ENCODE measurements at places on chromosomes 12 and 14. TPM values are rescaled to one million over a fixed set of nuclear protein-coding genes. Genes with fewer than 3 reads are reported as not detected.

DNA sequence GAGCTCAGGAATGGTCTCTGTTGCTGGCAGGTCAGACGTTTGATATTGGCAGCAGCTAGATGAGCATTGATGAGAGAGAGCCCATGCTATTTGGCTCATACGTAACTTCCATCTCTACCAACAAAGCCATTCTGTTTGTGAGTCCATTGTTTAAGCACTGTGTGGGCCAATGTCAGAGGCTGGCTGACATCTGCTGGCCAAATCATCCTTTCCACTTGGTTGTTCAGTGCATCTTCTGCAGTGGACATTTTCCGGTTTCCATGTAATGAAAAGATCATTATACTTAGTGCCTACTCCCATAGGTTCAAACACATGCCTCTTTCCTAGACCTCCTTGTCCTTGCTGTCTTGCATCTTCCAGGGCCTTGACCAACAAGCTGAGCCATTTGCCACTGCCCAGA lies 59.2 kb downstream of the IFT81 start:
- DNase-seq: no peak

The MMP19 gene
- total RNA-seq: 44.6 TPM

GRCh38 chr12:53101931-53102781 lies 1.1 kb upstream of the SOAT2 start:
- no peak for DNase-seq

GRCh38 chr12:1812650-1813302 lies 7.6 kb upstream of the LRTM2 start:
- no peak for DNase-seq

DNA sequence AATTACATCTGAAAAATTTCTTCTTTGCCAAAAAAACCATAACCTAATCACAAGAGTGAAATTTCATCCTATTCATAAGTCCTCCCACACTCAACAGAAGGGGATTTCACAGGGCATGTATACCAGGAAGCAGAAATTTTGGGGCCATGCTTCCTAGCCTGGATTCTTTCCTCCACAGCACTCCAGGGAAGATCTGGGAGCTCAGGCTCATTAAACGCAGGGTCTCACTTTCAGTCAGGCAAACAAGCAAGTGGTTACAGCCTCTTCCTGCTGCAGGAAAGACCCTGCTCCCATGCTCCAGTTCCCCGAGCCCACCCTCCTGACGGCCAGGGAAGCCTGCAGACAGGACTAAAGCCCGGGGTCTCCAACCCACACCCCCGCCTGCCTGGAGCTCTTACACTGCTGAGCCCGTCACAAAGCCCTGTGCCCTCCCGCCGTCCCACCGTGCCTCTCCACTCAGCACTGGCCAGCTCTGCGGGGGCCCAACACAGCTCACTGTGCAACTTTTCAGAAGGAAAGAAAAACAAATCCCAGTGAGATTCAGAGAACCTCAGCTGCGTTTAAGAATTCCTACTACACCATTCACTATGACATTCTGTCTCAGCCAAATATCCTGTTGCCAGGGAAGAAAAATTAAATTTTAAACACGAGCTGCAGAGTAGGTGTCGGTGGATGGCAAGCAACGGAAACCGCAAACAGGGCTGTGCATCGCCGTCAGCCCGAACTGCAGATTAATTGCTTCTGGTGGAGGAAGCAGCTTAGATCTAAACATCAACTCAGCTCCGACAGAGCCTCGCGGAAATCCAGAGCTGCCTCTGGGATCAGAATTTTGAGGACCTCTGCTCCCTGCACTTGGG lies 106.7 kb upstream of the SFSWAP start:
- DNase-seq: no peak

DNA sequence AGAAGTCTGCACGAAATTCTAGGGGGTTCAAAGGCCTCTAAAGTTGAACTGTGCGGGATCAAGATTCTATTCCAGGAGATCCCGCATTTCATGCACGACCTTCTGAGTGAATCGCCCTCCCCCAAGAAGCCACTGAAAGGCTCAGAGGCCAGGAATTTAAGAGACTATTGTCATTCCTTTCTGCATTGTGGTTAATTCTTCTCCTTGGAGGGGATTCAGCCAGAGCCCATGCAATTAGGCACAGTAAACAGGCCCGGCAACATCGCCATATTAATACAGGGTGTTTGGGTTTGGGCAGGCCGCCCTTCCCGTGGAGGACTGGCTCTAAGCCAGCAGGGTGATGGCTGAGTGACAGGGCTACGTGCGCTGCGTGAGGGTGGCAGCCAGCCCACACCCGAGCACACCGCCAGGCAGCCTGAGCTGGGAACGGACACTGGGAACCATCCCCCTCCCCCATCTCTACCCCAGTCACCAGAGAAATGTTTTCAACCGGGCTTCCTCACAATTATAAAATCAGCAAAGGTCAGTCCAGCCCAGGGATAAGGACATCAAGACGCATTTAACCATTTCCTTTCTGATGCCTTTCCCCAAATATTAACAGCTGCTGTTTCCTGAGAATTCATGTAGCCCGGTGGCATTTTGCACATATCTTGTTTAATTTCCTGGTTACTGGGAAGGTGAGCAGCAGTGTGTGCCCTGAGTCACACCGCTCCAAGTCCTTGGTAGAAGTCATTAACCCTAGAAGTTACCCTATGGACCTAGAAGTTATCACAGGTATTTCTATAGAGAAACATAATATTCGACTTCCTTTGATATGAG lies 12.5 kb downstream of the EGLN3 start:
- no peak for DNase-seq

- no peak for DNase-seq
Observed at GRCh38 chr14:96195441-96196081, 9.1 kb upstream of the BDKRB2 start.

GRCh38 chr12:32149489-32149888 lies 42.8 kb downstream of the BICD1 start:
- no peak for DNase-seq

The FGF6 gene
- total RNA-seq: not detected

DNA sequence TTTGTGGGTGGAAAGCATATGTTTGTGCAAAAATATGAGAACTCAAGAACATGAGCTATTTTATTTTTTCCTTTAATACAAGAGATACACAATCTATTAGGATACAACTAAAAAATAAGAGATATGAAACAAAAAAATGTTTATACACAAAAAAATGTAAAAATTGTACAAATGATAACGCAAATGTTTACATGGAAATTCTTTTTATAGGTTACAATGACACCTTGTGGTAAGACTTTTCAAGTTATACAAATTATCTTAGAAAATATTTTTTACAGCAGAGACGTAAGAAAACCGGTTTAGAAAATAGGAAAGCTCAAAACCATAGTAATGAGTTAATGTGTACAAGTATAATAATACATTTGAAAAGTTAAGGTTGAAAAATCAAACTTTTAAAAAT lies 25.5 kb downstream of the CEP83 start:
- no peak for DNase-seq

The TMEM229B gene
- 36.7 TPM for total RNA-seq

DNA sequence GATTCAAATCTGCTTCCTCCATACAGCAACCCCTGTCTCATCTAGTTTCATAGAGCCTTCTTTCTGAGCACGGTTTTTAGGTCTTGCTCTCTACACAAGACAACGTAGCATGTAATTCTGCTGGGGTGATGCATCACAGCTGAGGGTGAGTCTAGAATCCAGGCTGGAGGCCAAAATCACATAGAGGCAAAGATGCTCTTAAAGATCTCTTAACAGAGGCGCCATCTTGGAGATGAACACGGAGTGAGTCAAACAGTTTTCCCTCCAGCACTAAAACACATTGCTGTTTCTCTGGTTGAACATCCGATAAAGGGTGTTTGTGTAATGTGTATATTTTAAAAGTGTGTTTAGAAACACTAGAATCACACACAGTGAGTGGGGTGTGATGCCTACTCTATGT lies 78.9 kb downstream of the NOS1 start:
- DNase-seq: no peak

GRCh38 chr12:106499628-106500027 lies 83.2 kb upstream of the RFX4 start:
- no peak for DNase-seq

The BAZ2A gene
- 173 TPM for total RNA-seq

The TSPAN11 gene
- total RNA-seq: 1.3 TPM

DNA sequence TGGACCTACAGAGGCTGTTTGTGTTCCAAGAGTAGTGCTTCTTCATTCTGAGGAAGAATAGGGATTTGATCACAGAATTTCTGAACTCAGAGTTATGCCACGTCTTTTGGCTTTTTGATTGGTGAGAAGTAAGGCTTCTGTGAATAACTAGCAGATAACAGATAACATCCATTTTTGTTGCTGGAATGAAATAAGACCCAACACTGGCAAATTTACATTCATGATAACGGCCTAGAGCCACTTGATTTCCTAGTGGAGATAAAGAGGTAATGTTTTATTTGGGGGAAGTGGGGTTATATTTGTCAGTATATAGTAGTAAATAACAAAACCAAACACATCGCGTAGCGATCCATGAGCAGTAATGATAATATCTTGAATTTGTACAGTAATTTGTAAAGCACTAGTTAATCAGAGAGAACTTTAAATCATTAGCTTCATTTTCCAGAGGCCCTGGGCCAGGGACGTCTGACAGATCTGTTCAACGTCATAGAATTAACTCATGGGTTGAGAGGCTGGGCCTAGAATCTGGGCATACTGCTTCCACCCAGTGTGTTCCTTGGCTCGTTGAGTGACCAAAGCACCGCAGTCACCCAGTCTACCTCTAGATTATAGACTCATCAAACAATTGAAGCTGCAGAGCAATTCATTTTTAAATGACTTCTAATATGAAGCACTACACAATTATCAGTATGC lies 79.6 kb downstream of the HMGA2 start:
- no peak for DNase-seq

DNA sequence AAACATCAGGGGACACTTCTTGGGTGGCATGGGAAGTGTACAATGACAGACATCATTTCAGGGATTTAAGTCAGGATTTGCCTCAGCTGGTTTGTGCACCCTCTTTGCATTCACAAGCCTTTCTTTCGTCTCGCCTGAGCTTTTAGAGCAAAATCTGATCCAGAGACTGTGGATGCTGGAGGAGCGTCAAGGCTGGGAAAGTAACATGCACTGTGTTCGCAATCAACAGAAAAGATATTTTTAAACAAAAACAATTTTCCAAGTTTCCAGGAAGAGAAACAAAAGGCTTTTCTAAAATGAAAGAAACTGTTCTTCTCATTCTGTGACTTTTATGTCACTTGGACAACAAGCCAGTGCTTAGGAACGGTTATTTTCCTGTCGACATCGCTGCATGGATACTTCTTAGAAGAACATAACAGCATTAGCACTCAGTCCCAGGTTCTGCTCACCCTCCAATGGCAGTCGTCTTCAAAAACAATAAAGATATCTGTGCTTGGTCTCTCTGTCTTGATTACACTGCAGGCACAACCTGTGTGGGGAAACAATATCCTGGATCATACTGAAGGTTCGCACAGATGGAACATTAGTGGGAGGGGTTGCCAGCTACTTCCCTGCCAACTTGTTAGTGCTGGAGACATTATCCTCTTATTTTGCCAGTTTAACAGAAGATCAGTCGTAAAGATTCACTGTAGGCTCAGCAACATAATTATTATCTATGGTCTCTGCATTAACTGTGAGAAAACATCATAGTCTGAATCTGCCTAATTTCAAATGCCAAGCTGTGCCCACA lies 403.3 kb upstream of the ATP2B1 start:
- DNase-seq: no peak

- no peak for DNase-seq
Observed at GRCh38 chr12:98828802-98829600, 183.9 kb downstream of the APAF1 start.

The FMNL3 gene
- 2.1 TPM for total RNA-seq

GRCh38 chr14:65789363-65789762 lies 376.8 kb downstream of the FUT8 start:
- no peak for DNase-seq

All from Peyer's patch (tissue), 4 donors.